NCI-H524 (cell line): ENCODE measurements at places on chromosomes 3 and 15.
A peak's percentile ranks its signal among the peaks of the same experiment; 100 is the strongest.

DNA sequence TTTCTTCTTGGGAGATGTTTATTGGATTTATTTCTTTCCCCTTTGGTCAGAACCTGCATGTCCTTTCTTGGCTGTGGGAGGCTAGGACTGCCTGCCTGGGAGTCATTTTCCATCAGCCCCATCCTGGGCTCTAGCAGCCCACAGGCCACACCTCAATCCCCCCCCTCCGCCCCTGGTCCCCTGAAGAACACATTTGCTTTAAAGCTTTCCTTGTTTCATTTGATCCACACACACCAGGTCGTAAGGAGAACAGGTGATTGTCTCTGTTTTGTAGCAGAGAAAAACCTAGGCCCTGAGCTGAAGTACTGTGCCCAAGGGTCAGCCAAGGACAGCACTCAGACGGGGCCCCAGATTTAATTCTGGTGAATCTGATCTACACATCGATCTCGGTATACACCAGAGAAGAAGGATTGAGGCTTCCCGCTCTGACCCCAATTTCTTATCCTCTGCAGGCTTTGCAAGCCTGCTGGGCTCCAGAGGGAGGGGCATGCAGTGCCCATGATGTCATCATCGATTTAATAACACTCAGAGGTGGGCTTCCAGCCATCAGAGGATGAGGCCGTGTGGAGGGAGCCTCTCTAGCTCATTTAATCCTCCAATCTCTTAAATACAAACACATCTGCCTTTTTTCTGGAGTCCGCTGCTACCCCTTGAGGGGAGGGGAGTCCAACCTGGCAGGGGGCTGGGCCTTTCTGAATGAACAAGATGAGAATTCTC is 1.7 kb upstream of the CLN6 start:
- DNase-seq: peak; percentile 97

DNA sequence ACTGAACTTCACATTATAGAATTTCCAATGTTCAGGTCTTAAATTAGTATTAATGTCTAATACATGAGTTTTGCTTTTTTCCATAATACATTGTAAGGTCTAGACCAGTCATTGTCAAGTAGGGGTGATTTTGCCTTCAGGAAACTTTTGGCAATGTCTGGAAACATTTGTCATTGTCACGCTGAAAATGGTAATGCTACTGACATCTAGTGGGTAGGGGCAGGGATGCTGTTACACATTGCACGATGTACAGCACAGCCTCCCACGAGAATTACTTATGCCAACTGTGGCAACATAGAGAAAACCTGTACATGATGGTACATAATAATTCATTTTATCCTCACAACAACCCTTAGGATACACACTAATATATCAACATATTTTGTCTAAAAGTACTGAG is 384.1 kb downstream of the CADM2 start:
- DNase-seq: no peak

DNA sequence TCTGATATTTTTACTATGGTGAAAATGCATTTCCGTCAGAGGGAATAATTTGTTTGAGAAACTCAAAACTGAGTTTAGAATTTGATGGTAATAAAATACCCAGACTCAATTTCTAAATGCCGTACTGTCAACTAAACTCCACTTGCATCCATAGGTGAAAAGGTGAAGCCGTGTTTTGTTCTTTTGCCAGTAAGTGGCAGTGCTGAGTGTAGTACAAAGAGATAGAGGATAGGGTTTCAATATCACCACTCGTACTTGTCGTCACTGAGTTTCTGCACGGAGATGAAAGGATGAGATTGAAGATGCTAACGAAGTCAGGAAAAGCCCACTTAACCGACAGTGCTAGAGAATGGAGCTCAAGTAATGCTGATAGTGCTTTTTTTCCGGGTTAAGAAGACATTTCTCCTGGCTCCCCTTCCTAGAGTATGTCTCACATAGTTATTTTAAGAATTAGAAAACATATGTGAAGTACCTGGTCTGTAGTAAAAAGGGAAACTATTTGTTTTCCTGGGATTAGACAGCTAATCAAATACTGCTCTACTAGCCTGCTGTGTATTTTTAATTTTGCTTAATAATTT is 345.1 kb downstream of the IL5RA start:
- DNase-seq: peak; percentile 82

GRCh38 chr15:42619656-42620371 is 44.4 kb downstream of the STARD9 start:
- no peak for DNase-seq

GRCh38 chr3:126004217-126004616 is 35.2 kb downstream of the ROPN1B start:
- DNase-seq: no peak

GRCh38 chr3:39474126-39474515 is 6.6 kb downstream of the MOBP start:
- no peak for DNase-seq

GRCh38 chr3:149662240-149662887 is 4.5 kb upstream of the WWTR1 start:
- DNase-seq: no peak

GRCh38 chr3:156668073-156668763 is 6.2 kb upstream of the TIPARP start:
- no peak for DNase-seq

- DNase-seq: no peak
Observed at GRCh38 chr3:26418553-26418952, 204.0 kb upstream of the LRRC3B start.

GRCh38 chr3:138919325-138919724 is 27.6 kb downstream of the FOXL2 start:
- no peak for DNase-seq

DNA sequence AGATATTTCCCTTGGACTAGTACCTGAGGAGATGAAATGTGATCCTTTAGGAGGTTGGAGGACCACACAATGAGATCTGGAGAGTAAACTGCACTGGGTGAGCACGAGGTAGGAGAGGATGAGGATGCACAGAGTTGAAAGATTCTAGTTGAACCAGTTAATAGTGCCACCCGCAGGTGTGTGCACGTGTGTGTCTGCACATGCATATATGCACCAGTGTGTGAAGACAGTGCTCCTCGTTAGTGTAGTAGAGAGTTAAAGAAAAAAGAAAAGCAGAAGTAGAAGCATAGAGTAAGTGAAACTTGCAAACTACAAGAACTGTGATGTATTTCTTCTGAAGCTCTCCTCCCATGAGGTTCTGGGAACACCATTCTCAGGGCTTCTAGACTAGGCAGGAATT is 8.4 kb downstream of the MED12L start:
- no peak for DNase-seq

DNA sequence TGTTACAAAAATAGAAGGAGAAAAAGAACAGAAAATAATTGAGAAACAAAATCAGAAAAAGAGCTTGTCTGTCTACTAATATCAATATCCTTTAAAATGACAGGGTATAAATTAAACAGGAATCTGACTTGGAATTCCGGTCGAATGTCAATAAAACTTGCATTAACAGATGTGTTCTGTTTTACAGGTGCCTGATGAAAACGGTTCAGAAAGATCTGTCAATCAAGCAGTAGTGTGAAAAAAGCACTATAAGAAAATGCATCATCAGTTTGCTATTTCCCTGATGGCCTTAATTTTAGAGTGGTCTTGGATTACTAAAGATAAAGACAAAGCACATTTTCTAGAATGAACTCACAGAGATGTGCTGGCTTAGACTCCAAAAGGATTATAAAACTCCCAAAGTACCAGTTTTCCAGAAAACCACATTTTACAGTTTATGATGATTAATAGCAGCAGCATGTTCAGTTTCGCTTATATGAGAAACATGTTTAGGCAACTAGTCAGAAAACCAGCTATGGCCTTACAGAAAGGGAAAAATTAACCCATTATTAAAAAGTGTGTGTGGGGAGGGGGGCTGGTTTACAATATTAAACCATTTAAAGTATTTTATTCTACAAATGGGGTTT is 8.2 kb upstream of the C3orf38 start:
- no peak for DNase-seq

GRCh38 chr3:38536671-38537070 is 40.5 kb downstream of the EXOG start:
- DNase-seq: no peak

GRCh38 chr15:67322481-67322880 is 67.9 kb downstream of the IQCH start:
- no peak for DNase-seq

- no peak for DNase-seq
Observed at GRCh38 chr3:39332525-39332924, 3.0 kb downstream of the CCR8 start.

DNA sequence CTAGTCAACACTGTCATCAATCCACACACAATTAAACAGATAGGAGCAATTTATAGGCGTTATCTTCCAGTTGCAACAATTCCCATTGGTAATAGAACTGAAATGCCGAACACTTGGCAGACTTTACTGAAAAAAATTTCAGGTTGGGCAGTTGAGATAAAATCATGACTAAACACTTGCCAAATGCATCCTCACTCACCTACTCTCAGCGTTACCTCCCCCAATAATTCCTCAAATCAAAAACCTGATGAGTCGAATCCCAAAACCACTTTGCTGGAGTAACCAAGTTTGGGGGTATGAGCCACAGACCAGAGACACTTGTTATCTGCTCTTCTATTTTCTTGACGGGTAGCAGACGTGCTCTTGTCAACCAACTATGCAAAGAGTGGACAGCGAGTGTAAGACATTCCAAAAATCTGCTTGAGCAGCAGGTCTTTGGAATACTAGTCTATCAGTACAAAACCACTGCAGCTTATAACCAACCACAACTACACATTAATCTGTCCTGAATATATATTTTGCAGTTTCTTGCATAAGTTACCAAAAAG is 30.3 kb downstream of the PPP1R2 start:
- DNase-seq: no peak

GRCh38 chr3:112874725-112875124 is 28.1 kb upstream of the CD200R1L start:
- DNase-seq: no peak

DNA sequence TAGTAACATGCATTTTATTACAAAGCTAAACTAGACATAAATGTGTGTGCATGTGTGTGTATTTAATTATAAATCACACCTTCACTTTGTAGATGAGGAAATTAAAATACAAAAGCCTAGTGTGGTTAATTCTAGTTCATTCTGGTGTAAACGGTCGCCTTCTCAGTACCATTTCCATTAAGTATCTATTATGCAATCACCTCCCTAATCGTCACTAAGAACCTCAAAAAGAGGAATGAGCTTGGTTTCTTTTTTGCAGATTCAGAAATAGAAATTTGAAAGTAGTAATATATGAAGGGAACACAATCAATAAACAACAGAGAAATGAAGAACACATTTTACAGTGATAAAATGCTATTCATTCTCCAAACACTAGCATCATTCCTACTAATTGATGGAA is 233.2 kb downstream of the ZBBX start:
- DNase-seq: no peak

DNA sequence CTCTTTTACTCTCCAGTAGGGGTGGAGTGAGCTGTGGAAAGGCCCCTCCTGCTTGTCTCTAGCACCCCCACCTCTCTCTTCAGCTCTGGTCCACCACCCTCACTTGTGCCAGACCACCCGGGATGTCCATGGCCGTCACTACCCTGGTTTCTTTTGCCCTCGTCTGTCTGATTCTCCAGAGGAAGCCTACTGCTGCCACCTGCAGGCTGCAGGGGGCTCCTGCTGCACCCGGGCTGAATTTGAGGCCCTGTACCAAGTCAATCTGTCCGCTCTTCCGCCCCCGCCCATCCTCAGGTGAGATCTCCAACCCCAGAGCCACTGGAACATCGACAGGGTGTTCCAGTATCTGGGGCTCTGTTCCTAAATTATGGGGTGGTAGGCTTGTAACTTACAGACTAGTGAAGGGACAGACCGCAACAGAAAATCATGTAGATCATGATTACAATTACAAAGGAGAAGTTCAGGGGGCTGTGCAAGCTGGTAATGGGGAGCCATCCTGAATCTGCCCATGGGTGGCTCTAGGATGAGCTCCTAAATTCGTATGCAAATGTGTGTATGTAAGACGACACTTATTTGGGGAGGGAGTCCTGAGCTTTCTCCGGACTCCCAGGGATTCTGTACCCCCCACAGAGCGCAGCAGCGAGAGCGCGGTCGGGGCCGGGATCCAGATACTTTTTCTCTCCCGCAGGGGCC is 683 bp upstream of the UNC45A start:
- peak; percentile 92 for DNase-seq

DNA sequence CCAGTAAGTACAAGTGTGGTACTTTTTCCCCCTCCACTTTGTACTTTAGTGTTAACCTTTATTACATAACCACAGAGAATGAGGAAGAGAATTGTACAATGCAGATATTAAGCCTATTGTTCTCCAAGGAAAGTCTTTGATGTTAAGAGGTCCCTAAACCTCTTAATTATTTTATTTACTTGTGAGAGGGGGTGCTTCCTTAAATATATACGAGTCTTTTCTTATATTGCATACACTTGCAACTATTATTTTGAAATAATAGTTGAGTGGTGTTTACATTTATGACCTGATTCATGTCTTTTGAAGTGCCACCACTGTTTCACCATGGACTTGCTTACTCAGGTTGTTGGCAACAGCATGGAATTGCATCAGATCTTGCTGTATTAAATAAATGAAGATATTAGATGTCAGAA is 10.1 kb downstream of the USP3 start:
- DNase-seq: no peak

GRCh38 chr3:110680450-110680849 is 391.2 kb upstream of the NECTIN3 start:
- DNase-seq: no peak

DNA sequence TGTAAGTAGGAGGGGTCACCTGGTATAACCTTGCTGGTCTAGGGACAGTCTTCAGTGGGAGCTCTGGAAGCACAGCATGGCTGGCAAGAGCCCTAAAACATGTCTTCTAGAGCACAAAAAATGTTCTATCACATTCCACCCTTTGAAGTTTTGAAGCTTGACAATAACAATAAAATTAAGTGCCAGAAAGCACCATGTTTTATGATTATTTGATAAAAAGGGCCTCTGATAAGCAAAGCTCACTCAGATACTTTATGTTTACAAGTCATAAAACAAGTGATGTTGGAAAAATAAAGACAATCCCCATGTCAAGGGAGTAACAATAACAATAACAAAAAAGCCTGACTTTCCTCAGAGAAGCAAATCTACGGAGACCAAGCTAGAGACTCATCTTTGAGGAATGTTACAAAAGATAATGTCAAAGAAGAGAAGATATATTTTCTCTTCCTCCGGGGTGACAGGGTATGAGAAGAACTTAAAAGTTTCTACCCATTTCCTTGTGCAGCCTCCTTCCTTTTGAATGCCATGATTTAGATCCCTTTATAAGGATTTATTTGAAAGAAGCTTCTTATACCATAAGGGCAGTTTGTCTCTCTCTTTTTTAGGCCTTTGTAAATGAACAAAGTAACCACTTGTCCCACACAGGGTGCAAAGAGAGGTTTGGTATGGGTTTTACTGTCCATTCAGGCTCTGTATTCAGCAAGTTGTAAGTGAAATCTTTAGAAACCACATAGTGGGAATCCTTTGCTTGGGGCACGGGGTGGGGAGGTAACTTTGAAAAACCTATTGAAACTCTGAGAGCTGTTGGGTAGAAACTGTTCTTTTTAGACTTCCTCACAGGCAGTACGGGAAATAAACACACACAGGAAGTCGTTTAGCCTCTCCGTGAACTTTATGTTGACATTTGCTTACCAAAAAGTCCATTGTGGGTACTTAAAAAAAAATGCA is 109.6 kb upstream of the RBMS3 start:
- DNase-seq: no peak

- no peak for DNase-seq
Observed at GRCh38 chr3:142007710-142008399, 131.4 kb downstream of the ATP1B3 start.
